ENCODE measurements at places on chromosomes 13 and 19.

- DNase-seq: no peak
These were observed 25.3 kb upstream of the MIER2 start for GRCh38 chr19:369876-370275.

DNA sequence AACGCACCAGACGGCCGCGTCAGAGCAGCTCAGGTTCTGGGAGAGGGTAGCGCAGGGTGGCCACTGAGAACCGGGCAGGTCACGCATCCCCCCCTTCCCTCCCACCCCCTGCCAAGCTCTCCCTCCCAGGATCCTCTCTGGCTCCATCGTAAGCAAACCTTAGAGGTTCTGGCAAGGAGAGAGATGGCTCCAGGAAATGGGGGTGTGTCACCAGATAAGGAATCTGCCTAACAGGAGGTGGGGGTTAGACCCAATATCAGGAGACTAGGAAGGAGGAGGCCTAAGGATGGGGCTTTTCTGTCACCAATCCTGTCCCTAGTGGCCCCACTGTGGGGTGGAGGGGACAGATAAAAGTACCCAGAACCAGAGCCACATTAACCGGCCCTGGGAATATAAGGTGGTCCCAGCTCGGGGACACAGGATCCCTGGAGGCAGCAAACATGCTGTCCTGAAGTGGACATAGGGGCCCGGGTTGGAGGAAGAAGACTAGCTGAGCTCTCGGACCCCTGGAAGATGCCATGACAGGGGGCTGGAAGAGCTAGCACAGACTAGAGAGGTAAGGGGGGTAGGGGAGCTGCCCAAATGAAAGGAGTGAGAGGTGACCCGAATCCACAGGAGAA is 1.9 kb downstream of the PPP1R12C start:
- DNase-seq: no peak

DNA sequence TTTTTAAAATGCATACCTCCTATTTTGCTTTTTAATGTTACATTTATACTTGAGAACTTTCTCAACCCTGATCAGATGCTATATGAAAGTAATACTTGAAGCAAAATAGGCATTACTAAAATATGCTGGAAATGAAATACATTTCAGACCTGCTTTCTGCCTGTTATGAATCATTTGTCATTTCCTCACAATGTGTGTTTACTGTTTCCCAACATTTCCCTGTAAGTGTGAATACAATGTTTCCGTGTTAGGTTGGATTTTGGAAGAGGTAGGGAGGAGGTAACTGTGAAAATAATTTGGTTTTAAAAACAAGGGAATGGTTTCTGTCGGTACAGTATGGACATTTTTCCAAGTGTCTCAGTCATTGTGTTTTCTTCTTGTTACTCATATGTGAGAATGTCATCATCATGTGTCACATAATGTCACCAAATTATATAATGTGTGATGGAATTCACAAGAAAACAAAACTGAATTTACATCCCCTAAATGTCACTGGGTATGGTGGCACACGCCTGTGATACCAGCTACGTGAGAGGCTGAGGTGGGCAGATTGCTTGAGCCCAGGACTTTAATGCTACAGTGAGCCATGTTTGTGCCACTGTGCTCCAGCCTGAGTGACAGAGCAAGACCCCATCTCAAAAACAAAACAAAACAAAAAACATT is 43.0 kb downstream of the ZAR1L start:
- DNase-seq: peak; percentile 60

GRCh38 chr19:8221161-8221560 is 12.0 kb downstream of the CERS4 start:
- DNase-seq: no peak

- no peak for DNase-seq
These were observed 53.6 kb upstream of the ARHGEF7 start for GRCh38 chr13:111061358-111062045.

DNA sequence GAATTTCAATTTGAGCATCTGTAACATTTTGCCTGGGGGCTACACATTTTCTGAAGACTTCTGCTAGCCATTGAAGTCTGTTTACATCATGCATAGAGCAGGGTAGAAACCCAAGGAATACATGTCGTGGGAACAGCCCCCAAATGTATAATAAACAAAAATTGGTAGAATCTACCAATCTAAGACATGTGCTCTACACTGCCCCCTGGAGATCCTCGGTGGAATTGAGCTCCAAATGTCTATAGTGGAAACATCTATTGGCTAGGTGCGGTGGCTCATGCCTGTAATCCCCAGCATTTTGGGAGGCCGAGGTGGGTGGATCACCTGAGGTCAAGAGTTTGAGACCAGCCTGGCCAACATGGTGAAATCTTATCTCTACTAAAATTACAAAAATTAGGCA is 57.3 kb downstream of the MBD3L2B start:
- DNase-seq: no peak

GRCh38 chr13:20131057-20131832 is 29.6 kb downstream of the GJA3 start:
- DNase-seq: no peak

DNA sequence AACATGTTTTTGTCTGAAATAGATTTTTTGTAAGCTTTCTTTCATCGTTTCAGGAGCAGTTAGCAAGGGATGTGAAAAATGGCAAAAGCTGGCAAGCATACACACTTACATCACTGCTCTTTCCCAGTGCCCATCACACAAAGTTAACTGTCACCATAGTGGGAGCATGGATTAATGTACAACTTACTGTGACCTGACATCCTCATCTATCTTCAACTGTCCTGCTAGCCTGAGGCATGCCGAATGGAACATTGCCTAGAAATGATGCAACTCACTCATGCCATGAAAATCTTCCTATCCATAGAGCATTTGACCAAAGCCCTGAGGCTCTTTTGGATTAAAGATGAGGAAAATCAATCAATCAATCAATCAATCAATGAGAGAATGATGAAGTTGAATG is 491.7 kb upstream of the SLC10A2 start:
- DNase-seq: no peak

- no peak for DNase-seq
These were observed 64.8 kb upstream of the DOCK9 start for GRCh38 chr13:99042521-99043250.

DNA sequence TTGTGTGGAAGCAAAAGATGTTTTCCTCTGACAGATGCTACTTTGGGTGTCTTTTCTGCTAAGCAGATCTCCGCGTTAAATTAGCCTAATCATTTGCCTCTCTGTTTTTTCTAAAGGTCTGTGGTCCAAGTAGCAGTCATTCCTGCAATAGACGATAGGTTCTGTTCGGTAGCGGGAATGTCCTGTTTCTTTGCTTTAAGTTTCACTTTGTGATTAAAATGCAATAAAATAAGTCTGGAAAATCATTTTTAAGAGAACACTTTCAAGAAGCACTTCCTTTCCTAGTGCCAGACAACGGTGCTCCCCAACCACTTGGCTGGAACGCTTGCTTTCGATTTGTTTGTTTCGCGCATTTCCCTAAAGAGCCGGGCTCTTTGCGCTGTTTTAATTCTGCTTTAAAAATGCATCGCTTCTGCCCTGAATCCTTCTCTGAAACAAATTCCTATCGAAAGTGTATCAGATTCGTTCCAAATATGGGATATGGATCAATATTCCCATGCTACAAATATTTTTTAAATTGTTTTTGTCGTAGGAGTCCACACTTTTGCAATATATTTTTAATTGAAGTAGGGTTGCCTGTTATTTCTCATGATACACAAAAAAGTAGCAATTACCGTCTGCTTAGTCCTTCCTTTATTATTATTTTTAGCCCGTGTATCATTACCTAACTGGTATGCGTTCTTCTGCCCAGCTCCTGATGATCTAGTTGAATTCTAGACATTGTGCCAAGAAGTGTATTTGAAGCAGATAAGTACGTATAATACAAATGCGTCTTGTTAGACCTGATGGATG is 14.2 kb downstream of the ZIC2 start:
- no peak for DNase-seq

GRCh38 chr13:48879854-48880253 is 95.9 kb upstream of the FNDC3A start:
- DNase-seq: no peak

- DNase-seq: no peak
These were observed 18.9 kb downstream of the ESD start for GRCh38 chr13:46778095-46778494.

DNA sequence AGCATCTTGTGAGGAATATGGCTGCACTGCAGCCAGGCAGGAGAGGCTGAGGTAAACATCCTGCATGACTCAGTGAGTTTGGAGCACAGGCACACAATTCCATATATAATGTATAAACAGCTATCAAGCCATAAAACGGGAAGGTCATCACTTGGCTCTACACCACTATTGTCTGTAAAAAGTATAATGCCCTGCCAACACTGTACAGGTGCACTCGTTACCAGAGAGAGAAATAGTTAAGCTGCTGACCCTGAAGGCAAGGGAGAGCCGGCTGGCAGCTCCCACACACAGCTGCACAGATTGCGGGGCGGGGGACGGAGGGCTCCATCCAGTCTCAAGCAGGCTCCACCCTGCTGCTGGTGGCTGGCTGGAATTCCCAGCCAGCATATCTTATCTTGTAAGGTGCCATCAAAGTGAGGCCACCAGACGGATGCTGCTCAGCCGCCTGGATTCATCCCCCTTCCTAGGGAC is 668.1 kb downstream of the SLITRK5 start:
- no peak for DNase-seq

All from PC-9 (cell line).